ENCODE measurements at places on chromosomes 7 and 10.

- DNase-seq = no peak
Observed at GRCh38 chr10:10385831-10386230, 631.8 kb upstream of the CELF2 start.

DNA sequence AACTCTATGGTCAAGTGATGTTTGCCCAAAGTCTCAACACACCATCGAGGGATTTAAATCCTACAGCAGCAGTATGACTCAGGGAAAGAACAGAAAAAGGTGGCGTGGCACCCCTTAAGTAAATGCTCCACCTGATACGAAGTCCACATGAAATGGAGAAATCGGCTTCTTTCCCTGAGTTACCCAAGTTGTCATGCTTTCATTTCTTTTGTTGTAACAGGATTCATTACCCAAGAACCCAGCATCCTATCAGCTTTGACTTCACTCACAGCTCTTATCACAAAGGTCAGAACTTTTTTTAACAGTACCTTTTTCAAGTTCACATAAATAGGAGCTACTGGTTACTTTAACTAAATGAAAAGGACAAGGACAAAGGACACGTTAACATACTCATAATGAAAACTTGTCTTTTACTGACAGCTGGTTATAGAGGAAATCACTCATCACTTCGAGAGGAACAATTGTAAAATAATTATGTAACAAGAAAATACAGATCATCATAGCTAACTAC is 219.8 kb upstream of the FRMD4A start:
- DNase-seq = no peak

DNA sequence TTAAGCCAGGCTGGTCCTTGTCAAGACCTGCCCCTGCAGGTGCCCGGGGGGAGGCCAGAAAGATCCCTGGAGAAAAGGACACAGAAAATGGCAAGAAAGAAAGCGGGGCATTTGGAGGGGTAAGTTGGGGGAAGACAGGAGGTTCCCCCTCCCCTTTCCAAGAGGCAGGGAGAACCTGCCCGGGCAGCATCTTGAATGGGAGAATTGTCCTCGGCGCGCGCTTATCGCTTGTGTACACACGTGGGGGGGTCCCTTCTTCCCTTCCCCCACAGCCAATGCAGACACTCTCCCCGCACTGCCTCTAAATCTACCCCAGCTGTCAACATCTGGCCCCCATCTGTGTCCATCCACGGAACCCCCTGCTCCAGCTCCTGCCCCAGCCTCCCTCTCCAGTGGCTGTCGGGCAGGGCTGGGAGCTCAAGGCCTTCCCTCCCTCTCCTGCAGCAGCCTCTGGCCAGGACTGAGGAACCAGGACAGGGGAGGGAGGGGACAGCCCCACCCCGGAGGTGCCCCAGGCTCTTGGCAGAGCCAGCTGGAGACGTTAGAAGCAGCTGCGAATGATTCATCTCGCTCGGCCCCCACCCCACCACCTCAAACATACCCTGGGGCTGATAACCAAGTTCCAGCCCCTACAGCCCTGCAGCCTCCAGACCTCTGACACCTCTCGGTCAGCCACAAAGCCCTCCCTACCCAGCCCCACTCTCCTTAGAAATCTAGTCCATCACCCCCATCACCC is 25.3 kb downstream of the EPHB4 start:
- DNase-seq = no peak

GRCh38 chr7:36887233-36887632 is 162.9 kb upstream of the AOAH start:
- DNase-seq = no peak

DNA sequence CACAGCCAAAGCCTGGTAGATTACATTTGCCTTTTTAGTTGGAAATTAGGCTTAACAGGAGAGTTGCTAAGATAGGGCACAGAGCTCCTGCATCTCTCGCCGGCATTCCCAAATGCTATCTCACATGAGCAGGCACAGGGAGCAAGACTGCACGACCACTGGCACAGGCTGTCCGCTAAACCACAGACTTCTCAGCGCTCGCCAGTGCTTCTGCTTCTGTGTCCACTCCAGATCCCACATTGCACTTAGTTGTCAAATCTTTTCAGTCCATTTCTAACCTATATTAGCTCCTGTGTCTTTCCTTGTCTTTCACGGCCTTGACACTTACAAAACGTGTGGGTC is 138.9 kb downstream of the EGFR start:
- DNase-seq = no peak

GRCh38 chr10:103053659-103054581 is 135.8 kb downstream of the CNNM2 start:
- DNase-seq = peak; percentile 65
